ENCODE measurements at places on chromosomes 4 and X.

GRCh38 chr4:61204353-61205060, 4.4 kb downstream of the ADGRL3 start:
- no peak overlapping the region for H3K4me3 ChIP-seq
- peaks cover 13% of the 10 kb centered on the region for H3K27me3 ChIP-seq
- no peaks in the 10 kb centered on the region for H3K4me1 ChIP-seq
- no peak for DNase-seq

DNA sequence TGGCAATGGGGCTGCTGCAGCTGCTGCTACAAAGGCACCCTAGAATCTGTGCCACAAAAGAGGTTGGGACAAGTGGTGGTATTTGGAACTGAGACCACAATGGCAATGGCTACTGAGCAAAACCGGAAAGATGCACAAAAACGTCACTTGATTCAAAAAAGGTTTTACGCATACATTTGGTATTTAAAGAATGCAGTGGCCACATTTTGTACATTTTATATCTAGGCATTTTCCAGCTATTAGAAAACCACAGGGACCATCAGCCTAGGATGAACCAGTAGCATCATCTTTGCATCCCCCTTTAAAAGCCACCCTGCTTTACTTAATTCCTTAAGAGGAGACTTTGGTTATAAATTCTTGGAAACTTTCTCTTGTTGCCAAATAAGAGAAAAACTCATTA, 104.8 kb upstream of the CXCL13 start:
- no peaks in the 10 kb centered on the region for H3K4me1 ChIP-seq
- H3K27ac ChIP-seq, result no peak overlapping the region
- no peaks in the 10 kb centered on the region for H3K36me3 ChIP-seq
- H3K27me3 ChIP-seq, result no peaks in the 10 kb centered on the region
- DNase-seq, result no peak
- H3K4me3 ChIP-seq, result no peak overlapping the region

GRCh38 chrX:39613482-39613995, 484.2 kb downstream of the BCOR start:
- H3K27ac ChIP-seq, result no peak overlapping the region
- H3K27me3 ChIP-seq, result peaks cover 13% of the 10 kb centered on the region
- peak; percentile 30 for DNase-seq
- no peaks in the 10 kb centered on the region for H3K36me3 ChIP-seq
- H3K4me3 ChIP-seq, result no peak overlapping the region
- H3K4me1 ChIP-seq, result peaks cover 9% of the 10 kb centered on the region

DNA sequence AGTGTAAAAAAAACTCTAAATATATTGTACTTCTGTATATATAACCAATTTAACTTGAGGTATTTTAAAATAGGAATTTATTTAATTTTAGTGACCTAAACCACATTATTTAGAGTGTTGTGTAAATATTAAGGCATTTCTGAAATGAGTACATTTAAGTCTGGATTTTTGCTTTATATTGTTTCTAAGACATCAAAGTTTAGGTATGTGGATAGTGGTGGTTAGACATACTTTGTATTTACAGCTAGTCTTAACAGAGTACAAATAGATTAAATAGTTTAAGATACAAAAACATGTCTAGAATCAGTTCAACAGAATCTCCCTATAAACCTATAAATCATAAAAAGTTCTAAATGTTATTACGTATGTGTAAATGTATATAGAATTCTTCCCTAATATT, 588.5 kb downstream of the TRIML1 start:
- DNase-seq, result no peak
- H3K36me3 ChIP-seq, result no peaks in the 10 kb centered on the region
- H3K4me3 ChIP-seq, result no peak overlapping the region
- no peaks in the 10 kb centered on the region for H3K27me3 ChIP-seq

- no peak for DNase-seq
- no peak overlapping the region for H3K27ac ChIP-seq
- no peaks in the 10 kb centered on the region for H3K27me3 ChIP-seq
- H3K4me3 ChIP-seq, result no peak overlapping the region
- peaks cover 6% of the 10 kb centered on the region for H3K4me1 ChIP-seq
Observed at GRCh38 chr4:71095141-71095540, 101.7 kb downstream of the DCK start.

DNA sequence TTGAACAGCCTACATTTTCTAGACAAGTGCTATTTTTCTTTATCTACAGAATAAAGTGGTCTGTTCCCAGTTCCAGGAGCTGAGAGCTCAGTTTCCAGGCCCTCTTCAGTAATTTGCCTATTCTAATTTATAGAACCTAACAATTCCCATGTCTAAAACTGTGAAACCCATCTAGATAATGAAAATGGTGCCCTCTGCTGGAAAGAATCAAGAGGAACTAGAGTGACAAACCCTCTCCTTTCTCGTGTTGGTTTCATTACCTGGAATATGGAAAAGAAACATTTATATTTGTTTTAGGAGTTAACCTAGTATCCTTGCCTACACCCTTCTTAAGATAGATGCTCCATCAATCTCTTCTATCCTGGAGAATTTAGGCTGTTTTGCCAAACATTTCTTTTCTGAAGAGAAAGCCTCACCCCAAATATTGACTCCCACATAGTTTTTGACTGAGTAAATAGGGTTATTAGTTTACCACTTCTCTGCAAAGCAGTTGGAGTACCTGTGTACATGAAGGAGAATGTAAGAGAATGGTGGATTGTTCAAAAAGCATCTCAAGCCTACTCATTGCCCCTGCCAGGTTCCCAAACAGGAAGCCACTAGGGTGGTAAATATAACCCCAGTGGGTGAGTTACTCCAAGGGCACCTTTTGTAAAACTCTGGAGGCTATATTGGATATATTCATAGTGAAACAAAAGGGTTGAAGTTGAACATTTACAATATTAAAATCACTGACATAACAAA, 121.6 kb downstream of the RASL11B start:
- no peak overlapping the region for H3K4me3 ChIP-seq
- no peaks in the 10 kb centered on the region for H3K36me3 ChIP-seq
- no peaks in the 10 kb centered on the region for H3K4me1 ChIP-seq
- H3K27ac ChIP-seq, result peak overlapping the region; percentile 28
- no peaks in the 10 kb centered on the region for H3K27me3 ChIP-seq

- H3K4me1 ChIP-seq, result no peaks in the 10 kb centered on the region
- H3K27ac ChIP-seq, result no peak overlapping the region
- no peaks in the 10 kb centered on the region for H3K36me3 ChIP-seq
- no peaks in the 10 kb centered on the region for H3K27me3 ChIP-seq
- no peak for DNase-seq
Observed at GRCh38 chr4:78654807-78655206, 103.2 kb downstream of the ANXA3 start.

Data from heart left ventricle (tissue), 16 donors.